ENCODE measurements at places on chromosomes 3 and 15. TPM values are rescaled to one million over a fixed set of nuclear protein-coding genes. Genes with fewer than 3 reads are reported as not detected.

DNA sequence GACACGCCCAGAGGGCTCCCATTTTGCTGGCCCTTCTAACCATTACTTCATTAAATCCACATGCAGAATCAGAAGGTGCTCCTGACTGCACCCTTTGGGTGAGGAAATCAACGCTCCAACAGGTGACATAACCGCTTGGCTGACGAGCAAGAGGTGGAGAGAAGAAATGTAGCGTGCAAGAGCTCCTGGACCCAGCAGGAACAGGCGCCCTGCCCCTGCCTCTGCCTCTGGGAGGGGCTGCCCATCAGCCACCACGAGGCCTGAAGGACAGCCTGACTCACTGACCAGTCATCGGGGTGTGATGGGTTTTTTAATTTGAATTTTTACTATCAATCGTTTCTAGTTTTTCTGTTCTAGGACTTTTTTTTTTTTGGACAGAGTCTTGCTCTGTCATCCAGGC, 218.2 kb downstream of the ADAMTS17 start:
- peak; percentile 20 for DNase-seq

DNA sequence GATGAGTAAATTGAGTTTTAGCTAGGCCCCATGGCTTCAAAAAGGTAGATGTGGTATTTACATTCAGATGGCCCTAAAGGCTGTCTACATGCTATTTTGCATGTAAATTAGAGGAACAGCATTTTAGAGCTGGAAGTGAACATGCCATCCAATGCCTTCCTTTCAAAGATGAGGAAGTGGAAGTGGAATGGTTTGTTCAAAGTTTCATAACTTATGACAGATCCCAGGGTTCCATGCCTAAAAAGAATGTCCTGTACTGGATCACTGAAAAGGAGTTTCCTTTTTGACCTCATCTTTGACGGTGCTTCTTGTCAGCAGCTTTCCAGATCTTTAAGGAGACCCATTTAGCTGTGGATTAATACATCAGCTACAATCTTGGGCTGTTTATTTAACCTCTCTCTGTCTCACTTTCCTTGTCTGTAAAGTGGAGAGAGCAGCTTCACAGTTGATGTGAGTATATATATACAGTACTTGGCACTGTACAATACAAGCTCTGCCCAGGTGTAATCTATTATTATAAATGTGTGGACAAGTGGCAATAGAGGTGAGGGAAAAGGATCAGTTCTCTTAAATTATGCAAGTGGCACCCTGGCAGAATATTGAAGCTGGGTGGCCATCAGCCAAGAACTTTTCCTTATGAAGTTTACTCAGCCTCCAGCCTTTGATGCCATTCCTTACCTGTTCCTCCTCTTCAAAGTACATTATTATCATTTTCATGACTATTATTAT, 68.7 kb upstream of the GOLGA8B start:
- no peak for DNase-seq

- no peak for DNase-seq
These were observed 63.2 kb upstream of the CGNL1 start for GRCh38 chr15:57313134-57313483.

DNA sequence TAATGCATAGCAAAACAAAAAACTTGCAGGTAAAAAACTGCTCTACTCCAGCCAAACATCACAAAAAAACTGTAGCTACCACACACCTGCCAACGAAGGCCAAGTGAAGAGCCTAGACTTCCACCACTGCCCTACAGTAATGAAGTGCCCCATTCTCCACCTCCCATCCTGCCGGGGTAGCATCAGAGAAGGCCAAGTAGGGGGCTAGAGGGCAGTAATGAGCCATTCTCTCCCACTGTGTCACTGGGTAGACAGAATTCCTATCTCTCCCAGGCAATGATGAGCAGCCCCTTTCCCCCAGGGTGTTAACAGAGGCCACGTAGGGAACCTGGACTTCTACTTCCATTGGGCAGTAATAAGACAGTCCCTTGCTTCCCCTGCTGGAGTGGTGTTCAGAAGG, 9.5 kb downstream of the SEC22C start:
- peak; percentile 30 for DNase-seq

DNA sequence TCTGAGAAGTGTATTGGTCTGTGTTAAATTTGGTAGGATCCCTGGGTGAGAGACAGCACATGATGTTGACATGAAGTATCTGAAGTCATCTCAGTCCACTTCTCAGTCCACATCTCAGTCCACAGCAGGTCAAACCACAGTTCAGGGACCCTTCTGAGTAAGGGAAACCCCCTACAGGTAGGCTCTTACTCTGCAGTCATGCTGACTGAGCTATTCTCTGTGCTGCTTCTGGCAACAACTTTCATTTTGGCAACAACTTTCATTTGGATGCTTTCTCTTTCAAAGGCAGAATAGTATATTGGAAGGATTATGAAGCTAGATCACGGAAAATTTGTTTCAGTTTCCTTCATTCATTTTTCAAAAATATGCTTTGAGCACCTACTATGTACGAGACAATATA, 178.2 kb upstream of the GOLIM4 start:
- no peak for DNase-seq

DNA sequence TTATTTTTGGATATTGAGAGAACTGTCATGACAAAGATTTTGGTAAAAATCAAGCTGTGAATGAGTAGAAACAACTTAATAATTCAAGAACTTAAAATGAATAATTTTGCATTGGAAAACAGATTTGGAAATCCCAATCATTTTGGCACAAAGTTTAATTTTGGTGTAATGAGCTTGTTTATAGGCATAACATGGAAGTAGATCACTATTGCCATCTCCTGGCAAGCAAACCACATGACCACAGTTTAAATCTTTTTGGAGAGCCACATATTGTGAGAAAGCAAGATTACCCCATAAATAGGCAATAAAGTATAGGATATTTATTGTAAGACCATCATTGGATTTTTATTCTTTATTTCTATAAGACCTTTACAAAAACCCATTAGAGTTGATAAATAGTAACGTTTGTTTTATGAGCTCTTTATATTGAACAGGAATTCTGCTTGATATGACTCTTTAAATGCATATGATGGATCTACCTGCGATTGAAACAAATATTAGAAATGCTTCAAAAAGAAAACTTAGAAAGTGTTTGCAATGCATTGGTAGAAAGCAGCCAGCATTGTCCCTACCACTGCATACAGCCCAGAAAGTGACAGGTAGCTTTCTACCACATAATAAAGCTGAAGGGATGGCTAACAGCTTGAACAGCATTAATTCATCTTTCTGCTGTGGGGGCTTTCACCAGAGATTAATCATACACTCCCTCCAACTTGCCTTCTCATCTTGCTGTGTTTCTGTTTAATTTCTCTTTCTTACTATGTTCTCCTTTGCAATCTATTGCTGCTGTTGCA, 766.8 kb downstream of the TBL1XR1 start:
- peak; percentile 6 for DNase-seq

DNA sequence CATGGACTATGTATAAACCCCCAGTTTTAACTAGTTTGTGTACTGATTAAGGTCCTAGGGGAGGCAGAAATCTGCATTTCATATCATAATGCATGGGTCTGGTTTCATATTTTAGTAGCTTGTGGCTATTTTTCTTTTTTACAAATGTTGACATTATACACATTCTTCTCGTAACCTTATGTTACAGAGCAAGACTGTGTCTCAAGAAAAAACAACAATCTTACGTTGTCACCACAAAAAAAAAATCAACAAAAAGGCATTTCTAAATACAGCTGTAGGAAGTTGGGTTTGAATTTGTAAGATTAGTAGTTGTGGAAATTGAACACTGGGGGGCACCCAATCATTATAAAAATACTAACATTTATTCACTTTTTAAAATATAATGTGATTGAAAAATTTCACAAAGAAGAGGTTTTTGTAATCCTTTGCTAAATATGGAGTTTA, 17.9 kb downstream of the SERP1 start:
- no peak for DNase-seq

DNA sequence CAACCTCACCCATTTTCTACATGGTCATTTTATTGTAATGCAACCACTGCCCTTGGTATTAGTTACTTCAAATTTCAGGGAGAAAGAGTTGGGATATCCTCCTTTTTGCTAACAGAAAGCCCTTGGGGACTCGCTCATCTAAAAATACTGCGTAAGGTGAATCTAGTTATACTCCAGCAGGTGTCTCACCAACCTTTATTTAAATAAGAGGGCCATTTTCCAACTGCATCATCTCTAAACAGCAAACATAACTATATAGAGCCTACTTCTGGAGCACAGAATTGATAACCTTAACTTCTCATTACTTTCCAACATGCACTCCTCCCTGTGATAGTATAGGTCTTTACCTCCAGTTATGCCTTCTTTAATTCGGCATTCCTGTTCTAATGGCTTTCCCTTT, 77.5 kb downstream of the TBL1XR1 start:
- no peak for DNase-seq

DNA sequence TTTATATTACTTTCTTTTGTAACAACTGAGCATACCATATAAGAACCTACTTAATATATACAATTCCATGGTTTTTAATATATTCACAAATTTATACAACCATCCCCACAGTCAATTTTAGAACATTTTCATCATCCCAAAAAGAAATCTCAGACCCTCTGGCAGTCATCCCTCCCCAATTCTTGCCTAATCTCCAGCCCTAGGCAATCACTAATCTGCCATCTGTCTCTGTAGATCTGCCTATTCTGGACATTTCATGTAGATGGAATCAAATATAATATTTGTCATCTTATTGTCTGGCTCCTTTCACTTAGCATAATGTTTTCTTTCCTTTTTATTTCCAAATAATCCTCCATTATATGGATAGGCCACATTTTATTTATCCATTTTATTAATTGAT, 92.5 kb downstream of the LARS2 start:
- no peak for DNase-seq

GRCh38 chr3:176378789-176379188, 818.5 kb downstream of the TBL1XR1 start:
- DNase-seq = no peak

- DNase-seq = no peak
These were observed 8.5 kb downstream of the XPC start for GRCh38 chr3:14169871-14170270.

DNA sequence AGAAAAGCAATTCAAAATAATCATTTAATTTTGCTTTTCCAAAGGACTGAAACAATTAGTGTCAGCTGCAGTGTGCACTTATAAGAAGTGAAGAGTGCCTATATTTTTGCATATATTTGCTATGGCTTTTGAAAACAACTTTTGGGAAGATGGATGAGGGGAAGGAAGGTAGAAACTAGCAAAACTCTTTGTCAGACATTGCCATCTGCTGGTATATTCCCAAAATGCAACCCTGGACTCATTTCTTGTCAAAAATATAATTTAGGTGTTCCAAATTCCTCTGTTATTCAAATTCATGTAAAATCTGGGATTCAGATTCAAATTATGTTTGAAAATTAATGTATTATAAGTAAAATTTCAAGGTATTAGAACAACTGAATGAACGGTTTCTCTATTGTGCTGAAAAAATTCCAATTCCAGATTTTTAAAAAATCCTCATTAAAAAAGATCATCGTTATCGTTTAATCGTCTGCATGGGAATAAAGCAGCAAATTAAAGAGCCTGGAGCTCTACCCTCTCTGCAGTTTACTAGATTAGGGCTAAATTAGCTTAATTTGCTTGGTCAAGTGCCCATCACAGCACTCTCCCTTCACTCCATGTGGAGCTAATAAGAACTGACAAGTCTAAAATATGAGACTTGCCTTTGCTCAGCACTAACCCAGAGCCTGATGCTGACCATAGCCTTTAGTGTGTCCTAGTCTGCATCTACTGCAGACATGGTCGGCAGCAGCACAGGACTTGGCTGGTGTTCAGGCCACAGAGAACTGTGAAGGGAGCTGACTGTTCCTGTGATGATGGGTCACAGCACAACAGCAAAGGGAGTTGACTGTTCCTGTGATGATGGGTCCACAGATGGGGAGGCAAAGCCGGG, 67.9 kb upstream of the MITF start:
- DNase-seq = no peak

DNA sequence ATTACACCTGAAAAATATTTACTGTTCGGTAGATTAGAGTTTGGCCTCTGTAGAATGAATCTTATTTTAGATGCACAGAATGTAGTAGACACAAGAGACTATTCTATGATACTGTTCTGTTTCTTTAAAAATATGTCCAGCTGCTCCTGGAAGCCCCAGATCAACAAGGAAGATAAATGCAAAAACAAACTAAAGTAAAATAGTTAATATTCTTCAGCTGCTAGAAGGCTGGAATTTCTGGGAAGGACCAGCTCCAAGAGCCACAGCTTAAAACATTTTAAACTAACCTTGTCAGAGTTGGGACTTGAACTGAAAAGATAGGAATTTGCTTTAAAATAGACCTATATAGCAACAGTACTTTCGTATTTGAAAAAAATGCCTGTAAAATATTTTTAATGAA, 277.9 kb downstream of the PTPRG start:
- DNase-seq = no peak

DNA sequence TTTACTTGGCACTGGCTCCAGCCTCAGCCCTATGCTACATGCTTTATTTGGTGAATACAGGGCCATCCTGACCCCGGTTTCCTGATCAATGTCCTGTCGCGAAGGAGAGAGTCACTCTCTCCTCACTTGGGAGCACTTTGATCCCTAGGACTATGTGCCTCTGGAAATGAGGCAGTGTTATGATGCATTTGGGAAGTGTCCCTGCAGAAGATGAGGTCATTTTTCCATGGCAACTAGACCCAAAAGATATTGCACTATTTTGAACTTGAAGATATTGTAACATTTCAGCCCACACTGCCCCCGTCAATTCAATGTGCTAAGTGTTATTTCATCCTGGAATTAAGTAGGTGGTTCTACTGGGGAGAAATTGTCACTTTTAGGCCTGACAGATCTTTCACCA, 68.0 kb downstream of the LRRK1 start:
- DNase-seq = no peak

DNA sequence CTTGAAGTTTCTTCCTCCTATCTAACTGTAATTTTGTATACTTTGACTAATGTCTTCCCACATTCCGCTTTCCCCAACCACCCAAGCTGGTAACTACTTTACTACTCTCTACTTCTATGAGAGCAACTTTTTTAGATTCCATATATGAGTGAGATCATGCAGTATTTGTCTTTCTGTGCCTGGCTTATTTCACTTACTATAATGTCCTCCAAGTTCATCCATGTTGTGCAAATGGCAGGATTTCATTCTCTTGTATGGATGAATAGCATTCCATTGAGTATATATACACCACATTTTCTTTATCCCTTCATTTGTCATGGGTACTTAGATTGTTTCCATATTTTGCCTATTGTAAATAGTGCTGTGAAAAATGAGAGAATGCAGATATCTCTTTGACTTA, 78.5 kb upstream of the CCNL1 start:
- no peak for DNase-seq

DNA sequence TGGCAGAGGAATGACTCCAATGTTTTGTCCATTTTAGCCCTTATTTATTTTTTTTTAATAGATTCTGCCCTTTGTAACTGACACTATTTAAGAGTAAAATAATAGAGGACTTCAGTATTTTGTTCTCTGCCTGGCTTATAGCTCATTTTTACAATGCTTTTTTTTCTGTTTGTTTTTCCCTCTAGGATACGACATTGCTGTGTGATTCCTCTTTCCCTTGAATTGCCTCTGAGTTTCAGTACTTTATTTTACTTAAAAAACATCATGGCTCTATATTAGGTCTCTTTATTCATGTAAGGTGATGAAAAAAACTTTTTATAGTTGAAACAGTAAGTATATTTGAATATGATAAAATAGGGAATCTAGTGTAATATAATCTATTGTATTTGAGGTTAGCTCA, 179.1 kb downstream of the PTPRG start:
- DNase-seq = no peak

- no peak for DNase-seq
These were observed 41.1 kb downstream of the ACAA1 start for GRCh38 chr3:38095669-38096483.

The HIGD2B gene
- total RNA-seq = not detected

The SKOR1 gene
- not detected for total RNA-seq

The SNTN gene
- not detected for total RNA-seq

The LRRC34 gene
- total RNA-seq = 3.9 TPM

The SLC28A1 gene
- not detected for total RNA-seq

Data from MG63 (cell line).